ENCODE measurements at places on chromosomes 6 and 20. TPM values are rescaled to one million over a fixed set of nuclear protein-coding genes. Genes with fewer than 3 reads are reported as not detected.

EYS gene
- total RNA-seq = not detected

OOEP gene
- total RNA-seq = not detected

GRCh38 chr20:57611586-57612311 lies 8.5 kb downstream of the ZBP1 start:
- DNase-seq = peak; percentile 68

DNA sequence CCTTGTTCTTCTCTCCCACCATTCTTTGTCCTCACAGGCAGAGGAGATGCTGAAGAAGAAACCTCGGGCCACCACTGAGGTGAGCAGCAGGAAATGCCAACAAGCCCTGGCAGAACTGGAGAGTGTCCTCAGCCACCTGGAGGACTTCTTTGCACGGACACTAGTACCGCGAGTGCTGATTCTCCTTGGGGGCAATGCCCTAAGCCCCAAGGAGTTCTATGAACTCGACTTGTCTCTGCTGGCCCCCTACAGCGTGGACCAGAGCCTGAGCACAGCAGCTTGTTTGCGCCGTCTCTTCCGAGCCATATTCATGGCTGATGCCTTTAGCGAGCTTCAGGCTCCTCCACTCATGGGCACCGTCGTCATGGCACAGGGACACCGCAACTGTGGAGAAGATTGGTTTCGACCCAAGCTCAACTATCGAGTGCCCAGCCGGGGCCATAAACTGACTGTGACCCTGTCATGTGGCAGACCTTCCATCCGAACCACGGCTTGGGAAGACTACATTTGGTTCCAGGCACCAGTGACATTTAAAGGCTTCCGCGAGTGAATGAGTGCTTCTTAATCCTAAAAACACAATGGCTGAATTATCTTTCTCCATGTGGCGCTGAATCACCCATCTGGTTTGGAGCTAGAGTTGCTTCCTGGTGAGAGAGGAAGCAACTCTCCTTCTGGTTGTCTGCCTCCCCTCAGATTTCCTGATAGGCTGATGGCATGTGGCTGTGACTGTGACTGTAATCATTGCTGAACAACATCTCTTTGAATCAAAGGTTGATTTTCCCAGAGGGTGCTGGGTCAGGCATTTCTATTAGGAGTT lies 4.6 kb downstream of the MAD2L1BP start:
- no peak for DNase-seq

DNA sequence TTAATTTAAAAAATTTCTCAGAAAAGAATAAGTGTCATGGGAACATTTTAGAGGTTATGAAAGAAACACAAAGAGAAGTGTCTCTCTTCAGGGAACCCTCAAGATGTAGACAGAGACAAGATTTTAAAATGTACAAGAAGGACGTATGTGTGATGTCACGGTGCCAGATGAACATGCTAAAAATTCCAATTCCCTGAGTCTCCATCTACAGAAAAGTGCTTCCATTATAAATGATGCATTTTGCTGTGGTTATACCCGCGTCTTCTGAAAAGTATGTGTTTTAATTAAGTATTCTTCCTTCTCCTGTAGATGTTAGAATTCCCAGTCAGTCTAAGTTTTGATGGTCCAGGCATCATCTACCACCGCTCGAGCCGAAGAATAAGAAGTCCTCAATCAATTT lies 489.1 kb downstream of the PREX1 start:
- DNase-seq = no peak

GRCh38 chr20:19504251-19504650 lies 253.8 kb upstream of the RIN2 start:
- no peak for DNase-seq

DNA sequence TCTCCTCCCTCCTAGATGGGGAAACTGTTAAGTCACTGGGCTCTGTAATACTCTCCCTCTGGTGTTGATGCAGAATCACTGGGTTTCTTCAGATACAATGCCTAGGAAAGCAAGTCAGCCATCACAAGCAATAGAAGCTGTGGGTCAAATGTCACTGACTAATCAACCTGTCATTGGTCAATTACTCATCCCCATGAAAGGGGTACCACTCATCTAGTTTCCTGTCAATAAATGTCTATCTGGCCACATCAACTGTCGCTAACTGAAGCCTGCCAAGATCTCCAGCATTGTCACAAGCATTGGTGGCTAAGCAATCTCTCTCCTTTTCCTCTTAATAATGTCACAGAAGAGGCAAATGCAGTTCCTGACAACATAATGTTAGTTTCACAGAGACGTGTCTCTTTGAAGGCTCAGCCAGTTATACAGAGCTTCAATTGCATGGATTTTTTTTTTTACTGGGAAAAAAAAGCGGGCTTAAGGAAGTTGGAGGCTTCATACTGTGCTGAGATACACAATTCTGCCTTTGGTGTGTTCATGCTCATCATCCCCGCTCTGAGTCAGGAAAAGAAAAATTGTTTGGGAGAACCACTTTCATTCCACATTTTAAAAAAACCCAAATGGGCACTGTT lies 355.9 kb downstream of the BTBD9 start:
- no peak for DNase-seq

DNA sequence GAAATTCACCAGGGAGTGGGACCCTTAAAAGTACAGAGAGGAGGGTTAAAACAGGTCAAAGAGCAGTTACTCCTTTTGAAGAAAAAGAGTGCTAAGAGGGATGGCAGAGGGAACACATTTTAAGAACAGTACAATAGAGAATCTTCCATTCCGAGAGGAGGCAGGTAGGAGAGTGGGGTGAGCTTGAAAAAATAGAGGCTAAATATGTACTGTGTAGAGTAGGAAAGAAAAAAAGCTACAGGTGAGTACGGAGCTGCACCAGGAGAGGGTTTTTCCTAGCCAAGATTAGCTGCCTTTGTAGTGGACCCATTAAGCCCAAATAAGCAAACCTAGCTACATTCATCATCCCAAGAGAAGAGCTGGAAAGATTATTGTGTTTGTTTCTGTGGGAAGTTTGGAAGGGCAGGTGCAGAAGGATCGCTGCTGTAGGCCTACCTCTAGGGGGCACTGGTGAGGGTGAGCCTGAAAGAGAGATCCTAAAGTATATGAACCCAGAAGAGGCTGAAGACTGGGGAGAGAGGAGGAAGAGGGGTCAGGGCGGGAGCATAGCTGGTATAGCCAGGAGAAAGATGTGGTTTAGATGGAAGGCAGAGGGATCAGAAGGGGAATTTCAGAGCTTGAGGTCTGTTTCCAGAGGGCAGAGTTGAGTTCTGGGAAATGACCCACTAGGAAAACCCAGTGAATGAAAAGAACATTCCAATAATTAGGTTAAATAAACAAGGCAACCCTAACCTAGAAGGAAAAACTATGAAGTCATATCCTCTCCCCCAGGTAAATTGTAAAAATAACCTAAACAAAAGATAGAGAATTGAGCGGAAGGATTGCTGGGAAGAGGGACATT lies 50.2 kb upstream of the HINT3 start:
- no peak for DNase-seq

DNA sequence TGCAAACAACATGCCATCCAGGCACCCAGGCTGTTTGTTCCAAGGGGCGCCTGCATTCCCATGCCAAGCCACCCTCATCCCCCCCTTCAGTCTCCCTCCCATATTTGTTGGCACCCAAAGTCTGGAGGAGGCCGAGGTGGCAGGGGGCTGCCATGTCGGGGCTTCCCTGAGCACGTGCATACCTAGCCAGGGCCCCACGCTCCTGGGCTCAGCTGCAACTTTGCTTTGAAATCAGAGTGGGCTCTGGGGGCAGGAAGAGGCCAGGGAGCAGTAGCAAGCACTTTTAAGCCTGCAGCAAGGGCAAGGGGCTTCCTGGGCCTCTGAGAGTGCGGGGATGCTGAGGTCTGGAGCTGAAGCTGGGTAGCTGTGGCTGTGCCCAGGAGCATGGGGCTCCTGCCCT lies 655.9 kb upstream of the EYS start:
- no peak for DNase-seq

DNA sequence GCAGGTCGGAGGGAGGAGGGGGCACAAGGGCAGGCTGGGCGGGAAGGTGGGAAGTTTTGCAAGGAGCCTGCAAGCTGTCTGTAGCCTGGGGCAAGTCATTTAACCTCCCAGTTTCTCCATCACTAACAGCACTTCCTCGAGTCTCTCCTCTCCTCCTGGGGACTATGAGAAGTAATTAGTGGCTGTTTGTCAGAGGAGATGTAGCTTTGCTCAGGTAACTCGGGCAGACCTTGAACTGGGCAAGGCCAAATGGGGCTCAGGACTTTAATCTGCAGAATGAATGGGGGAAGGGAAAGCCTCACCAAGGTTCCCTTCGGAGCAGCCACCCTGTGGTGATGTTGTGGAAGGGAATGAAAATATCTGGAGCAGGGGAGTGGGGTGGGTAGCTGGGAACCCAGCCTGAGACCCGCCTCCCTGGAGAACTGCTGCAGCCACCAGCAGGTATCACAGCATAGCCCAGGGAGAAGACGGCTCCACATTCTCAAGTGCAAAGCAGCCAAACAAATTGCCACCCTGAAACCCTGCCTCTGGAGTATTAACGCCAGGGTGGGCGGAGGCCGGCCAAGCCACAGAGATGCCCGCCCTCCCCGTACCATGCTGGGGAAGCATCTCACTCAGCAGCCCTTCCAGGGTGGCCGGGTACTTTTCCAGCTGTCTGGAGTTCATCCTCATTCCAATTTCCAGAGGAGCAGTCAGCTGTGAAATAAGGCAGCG lies 6.1 kb upstream of the LEMD2 start:
- no peak for DNase-seq

- DNase-seq = no peak
These were observed 111.8 kb downstream of the PERP start for GRCh38 chr6:137995371-137995770.

Measured in Right ventricle myocardium superior (tissue), 1 donor.